ENCODE measurements at places on chromosomes 7 and 10.

DNA sequence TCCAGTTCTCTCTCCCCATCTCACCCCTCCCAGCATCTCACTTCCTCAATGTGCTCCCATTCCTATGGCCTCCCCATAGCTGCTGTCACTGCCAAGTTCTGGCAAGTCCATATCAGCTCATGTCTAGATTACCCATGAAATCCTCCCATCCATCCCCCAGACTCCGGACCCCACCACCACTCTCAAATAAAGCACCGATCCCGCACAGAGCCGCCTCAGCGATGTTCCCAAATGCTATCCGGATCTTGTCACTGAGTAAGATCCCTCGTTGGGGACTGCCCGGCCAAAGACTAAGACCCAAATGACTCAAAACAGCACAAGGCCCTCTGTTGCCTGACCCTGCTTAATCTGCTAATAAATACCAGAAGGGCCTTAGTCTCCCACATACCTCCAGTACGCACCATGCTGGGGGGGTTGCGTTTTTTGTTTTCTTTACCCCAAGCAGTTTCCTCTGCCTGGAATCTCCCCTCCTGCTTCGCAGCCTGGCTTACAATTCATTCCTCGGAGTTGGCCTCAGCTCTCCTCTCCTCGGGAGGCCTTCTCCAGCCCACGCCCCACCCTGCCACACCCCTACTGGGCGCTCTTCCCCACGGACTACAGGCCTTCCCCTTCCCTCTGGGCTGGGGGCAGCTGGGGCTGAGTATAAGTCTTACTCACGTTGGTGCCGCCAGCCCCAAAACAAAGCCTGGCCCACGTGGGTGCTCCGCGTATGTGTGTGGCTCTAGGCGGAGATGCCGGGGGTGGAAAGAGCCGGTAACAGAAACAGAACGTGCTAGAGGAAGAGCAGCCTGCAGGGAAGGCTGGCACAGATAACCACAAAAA, 1.8 kb upstream of the DUSP5 start:
- DNase-seq, result peak; percentile 77

DNA sequence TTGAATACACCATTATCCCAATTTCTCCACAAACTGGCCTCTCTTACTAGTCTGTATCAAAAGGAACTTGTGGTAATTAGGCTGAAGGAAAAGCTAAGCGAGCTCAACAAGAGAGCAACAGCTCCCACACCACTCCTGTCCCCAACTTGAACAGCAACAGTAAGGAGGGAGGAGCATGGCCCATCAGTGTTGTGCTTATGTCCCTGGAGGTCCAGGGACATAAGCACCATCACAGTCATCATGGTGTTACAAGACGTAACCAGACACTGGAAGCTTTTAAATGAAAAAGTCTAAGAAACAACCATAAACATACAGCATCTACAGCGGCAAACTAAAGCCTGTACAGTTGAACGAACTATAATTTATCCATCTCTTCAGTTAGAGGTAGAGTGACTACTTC, 989 bp downstream of the ERLIN1 start:
- no peak for DNase-seq

DNA sequence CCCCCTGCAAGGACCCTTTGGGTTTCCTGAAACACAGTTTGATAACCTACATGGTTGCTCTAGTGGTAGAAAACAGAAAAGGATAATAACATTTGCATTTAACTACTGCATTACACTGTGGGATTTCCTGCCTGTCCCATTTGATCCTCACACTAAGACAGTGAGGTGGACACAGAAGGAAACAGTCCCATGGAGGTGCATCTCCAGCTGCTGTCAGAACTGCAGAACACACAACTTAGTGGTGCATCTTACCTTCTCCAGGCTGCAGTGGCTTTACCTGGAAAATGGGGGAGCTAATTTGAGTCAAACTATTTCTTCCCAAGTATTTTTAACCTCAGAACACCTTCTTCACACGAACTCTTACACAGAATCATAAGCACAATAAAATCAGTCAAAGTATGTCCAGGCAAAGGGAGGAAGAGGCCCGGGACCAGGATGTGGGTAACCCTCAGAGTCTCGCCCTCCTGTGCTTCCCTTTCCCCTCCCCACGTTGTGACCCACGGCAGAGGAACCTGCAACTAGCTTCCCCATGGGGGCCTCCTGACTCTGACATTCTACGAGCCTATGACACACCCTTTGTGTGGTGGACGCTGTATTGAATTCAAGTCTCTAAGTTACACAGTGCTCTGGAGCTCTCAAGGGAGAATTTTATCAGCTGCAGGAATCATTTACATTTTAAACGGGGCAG, 33.7 kb downstream of the SCRN1 start:
- no peak for DNase-seq

DNA sequence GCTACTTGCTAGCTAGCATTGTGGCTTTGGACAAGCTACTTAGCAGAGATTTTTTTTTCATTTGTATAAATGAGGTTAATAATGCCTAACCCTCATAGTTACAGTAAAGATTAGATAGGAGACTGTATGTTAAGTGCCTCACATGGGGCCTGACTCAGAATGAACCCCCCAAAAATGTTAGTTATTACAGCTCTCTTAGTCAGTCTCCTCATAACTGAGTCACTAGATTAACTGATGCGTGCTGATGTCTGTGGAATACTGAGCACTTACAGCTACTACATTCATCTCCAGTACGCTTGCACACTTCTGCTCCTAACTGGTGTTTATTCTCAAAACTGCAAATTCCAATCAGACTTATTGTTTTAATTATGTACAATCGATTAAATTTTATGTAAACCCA, 315.3 kb downstream of the SNX13 start:
- peak; percentile 46 for DNase-seq

DNA sequence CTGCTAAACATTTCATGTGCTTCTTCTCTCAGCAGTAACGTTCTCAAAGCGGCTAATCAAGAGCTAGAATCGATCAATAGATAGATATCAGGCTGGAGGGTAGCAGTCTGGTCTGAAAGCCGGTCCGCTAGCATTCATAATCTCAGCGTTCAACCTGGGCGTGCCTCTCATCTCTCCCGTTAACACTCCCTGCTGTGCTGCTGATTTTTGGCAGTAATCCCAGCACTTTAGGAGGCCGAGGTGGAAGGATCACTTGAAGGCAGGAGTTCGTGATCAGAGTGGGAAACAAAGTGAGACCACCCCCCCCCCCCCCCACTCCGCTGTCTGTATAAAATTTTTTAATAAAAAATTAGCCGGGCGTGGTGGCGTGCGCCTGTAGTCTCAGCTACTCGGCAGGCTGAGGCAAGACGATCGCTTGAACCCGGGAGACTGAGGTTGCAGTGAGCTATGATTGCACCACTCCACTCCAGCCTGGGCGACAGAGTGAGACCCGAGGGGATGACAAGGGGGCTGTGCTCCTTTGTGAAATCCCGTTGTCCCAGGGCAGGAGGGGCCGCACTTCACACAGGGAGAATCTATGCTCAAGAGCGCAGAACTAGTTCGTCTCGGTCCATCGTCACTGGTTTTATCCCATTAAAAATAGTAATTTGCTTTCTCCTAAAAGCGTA, 624 bp upstream of the CEP55 start:
- DNase-seq, result no peak

DNA sequence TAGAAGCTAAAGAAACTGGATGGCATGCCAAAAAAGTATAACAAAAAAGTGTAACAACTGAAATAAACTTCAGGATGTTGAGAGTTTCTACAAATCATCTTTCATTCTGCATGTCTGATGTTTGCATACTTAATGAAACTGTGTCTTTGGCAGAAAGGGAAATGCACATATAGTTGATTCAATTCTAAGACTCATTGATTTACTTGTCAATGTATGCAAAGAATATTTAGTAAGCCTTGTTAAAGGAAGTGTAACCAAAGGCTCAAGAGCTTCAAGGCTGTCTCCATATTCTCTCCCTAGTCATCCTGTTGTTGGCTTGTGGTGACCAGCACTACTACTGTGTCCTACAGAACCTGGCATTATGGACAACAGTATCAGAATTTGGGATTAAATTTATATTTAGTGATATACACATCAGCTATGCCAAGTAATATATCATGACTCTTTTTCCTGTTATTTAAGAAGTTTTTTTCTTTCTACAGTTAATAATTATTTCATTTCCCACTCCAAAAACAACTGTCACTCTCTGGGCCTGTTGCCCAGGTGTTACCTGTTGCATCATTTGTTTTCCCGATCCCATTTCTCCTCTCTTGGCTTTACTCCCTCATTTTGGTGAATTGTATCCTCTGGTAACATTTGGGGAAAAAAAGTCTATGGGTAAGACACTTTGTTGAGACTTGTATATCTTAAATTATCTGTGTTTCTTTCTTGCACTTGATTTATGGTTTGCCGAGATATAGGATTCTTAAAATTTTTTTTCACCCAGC, 226.6 kb upstream of the BMPER start:
- DNase-seq, result no peak

DNA sequence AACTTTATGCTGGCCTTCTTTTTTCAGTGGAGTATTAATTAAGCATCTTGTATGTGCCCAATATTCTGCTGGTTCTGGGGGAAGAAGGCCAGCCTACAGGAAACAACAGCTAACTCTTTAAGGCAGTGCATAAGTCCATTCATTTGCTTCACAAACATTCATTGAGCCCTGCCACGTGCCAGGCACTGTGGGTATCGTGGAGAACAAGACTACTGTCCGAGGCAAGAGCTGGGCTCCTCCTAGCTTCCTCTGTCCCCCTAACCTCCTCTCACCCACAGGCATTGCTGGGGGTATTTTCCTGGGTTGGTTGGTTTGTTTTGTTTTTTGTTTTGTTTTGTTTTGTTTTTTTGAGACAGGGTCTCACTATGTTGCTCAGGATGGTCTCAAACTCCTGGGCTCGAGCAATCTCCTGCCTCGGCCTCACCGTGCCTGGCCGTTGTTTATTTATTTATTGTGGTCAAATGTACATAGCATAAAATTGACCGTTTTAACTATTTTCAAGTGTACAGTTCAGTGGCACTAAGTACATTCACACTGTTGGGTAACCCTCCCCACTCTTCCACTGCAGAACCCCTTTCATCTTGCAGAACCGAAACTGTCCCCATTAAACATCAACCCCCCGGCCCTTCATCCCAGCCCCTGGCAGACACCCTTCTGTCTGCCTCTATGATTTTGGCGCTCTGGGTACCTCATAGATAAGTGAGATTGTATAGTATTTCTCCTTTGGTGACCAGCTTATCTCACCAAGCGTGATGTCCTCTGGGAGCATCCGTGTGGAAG, 32.6 kb downstream of the CHST3 start:
- DNase-seq, result no peak

GRCh38 chr10:94146746-94147145, 153.0 kb downstream of the PLCE1 start:
- no peak for DNase-seq

DNA sequence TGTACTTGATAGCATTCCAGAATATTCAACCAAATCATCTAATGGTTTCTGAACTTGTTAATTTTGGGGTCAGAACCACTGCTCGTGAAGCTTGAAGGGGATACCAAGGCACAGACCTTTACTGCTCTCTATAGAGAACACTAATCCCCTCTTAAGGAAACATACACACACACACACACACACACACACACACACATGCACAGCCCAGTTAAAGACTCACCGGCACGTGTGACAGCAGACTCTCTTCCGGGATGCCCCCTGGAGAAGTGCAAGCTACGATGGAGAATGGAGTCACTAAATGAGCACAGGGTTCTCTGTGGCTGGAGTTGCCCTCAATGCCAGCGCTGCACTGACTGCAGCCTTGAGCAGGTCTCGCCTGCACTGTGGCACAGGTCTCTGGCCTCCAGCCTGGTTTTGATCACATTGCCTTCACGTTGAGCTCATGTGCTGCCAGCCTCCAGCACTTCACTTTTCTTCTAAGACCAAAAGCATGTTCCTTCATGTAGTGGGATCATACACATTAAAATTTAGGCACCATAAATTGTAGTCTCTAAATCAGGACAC, 300.8 kb downstream of the POM121L12 start:
- no peak for DNase-seq

GRCh38 chr7:18320971-18321567, 174.5 kb upstream of the HDAC9 start:
- peak; percentile 31 for DNase-seq

- peak; percentile 100 for DNase-seq
Measured at GRCh38 chr10:16965740-16966447, 148.7 kb upstream of the RSU1 start.

DNA sequence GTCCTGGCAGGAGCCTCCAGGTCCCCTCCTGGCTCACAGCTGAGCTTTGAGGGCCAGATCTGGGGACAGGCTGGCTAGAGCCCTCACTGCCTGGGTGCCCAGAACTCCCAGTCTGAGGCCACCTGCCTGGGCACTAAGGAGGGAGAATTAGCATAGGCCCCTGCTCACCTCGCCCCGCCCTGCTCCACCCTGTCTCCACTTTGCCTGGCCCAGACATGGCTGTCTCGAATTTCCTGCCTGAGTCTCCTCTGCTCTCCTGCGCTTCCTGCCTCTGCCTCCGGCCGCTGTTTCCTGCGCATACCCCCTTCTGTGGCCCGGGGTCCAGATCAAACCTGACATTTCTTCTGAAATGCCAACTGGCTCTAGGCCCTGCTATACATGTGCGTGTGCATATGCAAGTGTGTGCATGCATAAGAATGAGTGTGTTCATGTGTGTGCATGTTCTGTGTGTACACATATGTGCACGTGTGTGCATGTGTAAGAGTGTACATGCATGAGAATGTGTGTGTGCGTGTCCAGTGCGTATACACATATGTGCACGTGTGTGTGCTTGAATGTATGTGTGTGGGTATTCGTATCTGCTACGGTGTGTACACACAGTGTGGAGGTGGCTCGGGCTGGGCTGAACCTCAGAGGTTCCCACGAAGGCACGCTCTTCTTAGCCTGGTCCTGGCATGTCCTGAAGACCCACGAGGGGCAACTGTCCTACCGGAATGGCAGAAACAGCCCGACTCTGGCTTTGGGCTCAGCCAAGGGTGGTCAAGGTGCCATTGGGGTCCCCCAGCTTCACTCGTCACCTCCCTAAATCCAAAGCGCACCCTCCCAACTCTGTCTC, 64.9 kb downstream of the MYL10 start:
- no peak for DNase-seq

DNA sequence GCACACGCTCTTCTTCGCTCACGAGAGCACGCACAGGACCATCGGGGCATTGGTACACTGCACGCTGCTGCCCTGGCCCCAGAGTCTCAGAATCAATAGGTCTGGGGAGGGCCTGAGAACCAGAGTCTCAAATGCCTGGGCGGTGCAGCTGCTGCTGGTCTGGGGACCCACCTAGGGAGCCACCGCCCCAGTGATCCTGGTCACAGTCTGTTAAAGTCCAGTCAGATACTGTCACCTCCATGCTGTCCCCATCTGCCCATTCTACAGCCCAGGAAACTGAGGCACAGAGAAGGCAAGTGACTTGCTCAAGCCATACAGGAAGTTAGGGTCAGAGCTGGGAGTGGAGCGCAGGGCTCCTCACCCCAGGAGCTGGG, 38.0 kb downstream of the ZCCHC24 start:
- DNase-seq, result no peak

GRCh38 chr7:27346531-27347275, 104.1 kb downstream of the EVX1 start:
- no peak for DNase-seq

- DNase-seq, result no peak
Measured at GRCh38 chr10:4280461-4281189, 495.6 kb upstream of the KLF6 start.

DNA sequence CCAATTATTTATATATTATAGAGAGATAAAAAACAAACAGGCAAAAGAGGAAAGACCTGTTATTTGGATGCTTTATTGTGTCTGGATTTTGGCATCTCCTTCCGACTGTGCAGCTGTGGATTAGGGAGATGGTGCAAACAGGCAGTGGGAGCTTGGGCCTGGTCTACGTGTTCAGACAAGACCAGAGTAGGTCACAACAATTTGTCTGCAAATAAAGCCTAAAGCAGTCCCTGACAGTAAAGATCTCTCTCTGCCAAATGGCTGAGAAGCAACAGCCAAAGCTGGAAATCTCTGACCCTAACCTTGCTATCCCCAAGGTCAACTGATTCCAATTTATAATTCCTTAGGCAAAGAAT, 82.0 kb downstream of the ABLIM1 start:
- DNase-seq, result no peak

- no peak for DNase-seq
Measured at GRCh38 chr7:90910136-90910535, 314.0 kb downstream of the CDK14 start.

Measured in astrocyte of the cerebellum (primary cell).